ENCODE measurements at places on chromosomes 4 and X. TPM values are rescaled to one million over a fixed set of nuclear protein-coding genes. Genes with fewer than 3 reads are reported as not detected.

RBM3 gene
- total RNA-seq, result 60.7 TPM

ADH1B gene
- 22.1 TPM for total RNA-seq

ADGRG4 gene
- total RNA-seq, result under 0.01 TPM

GLRB gene
- 16.7 TPM for total RNA-seq

TLR3 gene
- total RNA-seq, result 3.1 TPM

PCDH7 gene
- 61.1 TPM for total RNA-seq

THAP9 gene
- total RNA-seq, result 4.2 TPM

RAB41 gene
- not detected for total RNA-seq

FRMPD4 gene
- total RNA-seq, result 1.7 TPM

TMEM271 gene
- total RNA-seq, result not detected
